ENCODE measurements at places on chromosomes 2 and 18.

DNA sequence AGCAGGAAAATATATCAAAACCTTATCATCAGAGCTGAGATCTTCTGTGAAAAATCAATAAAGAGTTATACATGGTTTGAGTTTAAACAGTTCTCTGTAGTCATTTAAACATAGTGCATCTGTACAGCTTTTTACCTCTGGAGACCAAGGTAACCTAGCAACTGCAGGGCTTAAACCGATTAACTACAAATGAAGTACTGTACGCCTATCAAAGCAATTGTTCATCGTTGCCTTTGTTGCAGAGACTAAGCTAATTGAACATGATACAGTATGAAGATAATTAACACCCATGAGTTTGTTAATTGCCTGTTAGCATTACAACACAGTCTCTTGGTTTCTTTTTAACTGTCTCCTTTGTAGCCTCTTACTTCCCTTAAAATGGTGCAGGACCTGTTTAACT lies 147.9 kb downstream of the LNPK start:
- no peak for DNase-seq

- DNase-seq, result no peak
Observed at GRCh38 chr2:174263997-174264396, 15.7 kb upstream of the OLA1 start.

- DNase-seq, result peak; percentile 41
Observed at GRCh38 chr18:77055429-77056300, 76.9 kb downstream of the MBP start.

- DNase-seq, result no peak
Observed at GRCh38 chr2:128252501-128252900, 66.2 kb downstream of the HS6ST1 start.

- no peak for DNase-seq
Observed at GRCh38 chr2:222944971-222945740, 84.3 kb downstream of the ACSL3 start.

- DNase-seq, result peak; percentile 20
Observed at GRCh38 chr2:203732092-203732952, 25.9 kb downstream of the CD28 start.

DNA sequence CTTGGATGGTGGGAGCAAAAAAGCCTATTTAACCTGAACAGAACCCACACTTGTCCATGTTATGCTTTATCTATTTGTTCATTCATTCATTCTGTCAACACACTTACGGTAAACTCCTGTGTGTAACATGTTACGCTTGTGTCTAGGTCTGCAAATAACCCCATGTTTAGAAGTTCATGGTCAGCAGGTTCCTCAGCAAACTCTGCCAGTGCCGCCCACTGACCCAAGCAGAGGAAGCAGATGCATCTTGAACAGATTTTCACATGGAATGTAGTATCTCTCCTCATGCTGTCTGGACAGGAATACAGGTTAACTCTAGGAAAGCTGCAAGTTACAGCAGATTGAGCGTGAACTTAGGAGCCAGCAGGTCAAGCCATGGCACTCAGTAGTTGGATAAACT lies 213.7 kb upstream of the COPS8 start:
- DNase-seq, result no peak

- no peak for DNase-seq
Observed at GRCh38 chr2:20766798-20767644, 55.9 kb downstream of the LDAH start.

GRCh38 chr2:112304298-112304941 lies 29.0 kb downstream of the ZC3H6 start:
- DNase-seq, result no peak

DNA sequence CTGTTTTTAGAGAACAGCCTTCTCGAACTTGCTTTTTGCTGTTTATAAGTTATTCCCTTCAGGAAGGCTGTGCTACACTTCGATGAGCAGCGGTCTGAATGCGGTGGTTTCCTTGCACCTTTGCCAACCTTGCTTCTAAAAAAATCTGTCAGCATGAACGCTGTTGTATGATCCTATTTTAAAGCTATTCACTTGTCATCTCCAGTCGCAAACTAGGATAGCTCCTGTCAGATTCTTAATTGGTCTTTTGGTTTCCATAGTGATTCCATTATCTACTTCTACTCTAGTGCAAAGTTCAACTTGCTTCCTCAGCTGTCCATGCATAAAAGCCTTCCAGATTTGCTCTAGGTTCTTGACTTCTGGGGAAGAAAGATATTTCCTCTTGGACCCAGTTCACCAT lies 76.3 kb upstream of the GALNT3 start:
- DNase-seq, result no peak

GRCh38 chr2:241458687-241459086 lies 49.7 kb downstream of the STK25 start:
- no peak for DNase-seq

GRCh38 chr18:51630706-51631105 lies 433.2 kb upstream of the MEX3C start:
- DNase-seq, result no peak

GRCh38 chr18:23956483-23956882 lies 58.1 kb upstream of the TTC39C start:
- no peak for DNase-seq

GRCh38 chr18:79982736-79983135 lies 5.6 kb downstream of the TXNL4A start:
- no peak for DNase-seq

DNA sequence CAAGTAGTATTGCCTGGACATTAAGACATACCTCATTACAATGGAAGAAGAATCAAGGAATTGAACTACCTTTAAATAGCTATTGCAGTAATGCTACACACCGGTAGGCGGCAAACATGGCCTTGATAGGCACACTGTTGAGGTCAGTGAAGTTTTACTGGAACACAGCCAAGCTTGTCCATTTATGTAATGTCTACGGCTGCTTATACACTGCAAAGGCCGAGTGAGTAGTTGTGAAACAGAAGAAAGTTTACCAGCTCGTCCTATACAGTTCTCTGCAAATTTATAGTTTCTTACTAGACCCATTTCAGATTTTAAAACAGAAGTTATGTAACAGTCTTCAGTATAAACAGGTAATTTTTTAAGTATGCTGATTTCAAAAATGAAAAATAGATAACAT lies 38.8 kb downstream of the PPP4R1 start:
- DNase-seq, result no peak

DNA sequence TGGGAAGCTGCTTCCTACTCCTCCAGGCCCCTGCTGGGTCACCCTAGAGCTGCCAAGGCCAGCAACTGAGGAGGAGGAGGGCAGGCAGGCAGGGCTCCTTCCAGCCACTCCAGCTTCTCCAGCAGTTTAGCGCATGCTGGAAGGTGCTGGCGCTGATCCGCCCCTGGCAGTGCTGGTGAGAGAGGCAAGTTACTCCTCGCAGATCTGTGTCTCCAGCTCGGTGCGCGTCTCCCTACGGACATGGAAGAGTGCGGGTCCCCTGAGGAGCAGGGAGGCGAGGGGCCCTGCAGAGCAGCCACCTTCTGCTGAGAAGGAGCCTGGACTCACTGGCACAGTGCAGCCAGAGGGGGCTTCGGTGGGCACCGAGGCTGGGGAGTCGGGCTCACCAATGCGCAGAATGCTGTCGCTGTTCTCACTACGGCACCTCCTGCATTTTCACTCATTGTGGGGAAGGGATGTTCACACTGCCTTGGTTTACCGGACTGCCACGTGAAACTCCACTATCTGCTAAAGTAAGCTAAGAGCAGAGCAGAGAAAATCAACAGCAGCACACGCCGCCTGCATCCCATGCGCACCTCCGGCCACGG lies 206.0 kb downstream of the HDAC4 start:
- no peak for DNase-seq

DNA sequence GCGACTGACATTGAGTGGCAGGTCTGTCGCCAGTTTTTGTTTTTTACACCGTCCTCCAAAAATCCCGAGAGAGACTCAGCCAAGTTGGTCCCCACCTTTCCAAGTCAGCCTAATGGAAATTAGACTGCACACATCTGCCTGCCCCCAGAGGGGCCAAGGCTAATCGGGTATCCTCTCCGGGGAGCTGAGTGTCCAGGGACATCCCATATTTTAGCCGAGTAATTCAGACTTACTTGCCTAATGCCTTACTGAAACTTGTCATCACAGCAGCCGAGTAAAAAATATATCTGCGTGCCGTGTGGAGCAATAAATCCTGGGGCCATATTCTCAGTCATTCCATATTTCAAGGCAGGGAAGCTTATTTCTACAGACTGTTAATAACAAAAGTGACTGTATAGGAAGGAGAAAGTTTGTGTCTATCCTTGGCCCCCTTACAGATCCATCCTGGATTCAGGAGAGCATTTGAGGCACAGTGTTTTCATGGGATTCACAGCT lies 38.9 kb upstream of the NRP2 start:
- no peak for DNase-seq

GRCh38 chr2:234851451-234851850 lies 100.4 kb upstream of the SH3BP4 start:
- DNase-seq, result no peak

DNA sequence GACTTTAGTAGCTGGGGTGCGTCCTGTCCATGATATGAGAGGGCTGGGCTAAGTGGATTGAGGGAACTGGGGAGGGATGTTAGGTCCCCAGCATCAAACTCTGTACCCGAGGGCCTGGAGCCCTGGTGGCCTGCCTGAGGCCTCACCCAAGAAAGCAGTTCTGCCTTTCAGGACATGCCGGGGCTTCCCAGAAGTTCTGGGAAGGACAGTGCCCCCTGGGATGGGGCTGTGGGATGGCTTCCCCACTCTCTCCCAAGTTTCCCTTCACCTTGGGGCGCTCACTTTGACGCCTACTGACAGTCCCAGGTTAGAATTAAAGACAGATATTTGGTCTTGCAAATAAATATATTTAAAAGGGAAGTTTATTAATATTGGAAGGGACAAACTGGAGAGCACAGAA lies 1.8 kb downstream of the OXER1 start:
- DNase-seq, result no peak

DNA sequence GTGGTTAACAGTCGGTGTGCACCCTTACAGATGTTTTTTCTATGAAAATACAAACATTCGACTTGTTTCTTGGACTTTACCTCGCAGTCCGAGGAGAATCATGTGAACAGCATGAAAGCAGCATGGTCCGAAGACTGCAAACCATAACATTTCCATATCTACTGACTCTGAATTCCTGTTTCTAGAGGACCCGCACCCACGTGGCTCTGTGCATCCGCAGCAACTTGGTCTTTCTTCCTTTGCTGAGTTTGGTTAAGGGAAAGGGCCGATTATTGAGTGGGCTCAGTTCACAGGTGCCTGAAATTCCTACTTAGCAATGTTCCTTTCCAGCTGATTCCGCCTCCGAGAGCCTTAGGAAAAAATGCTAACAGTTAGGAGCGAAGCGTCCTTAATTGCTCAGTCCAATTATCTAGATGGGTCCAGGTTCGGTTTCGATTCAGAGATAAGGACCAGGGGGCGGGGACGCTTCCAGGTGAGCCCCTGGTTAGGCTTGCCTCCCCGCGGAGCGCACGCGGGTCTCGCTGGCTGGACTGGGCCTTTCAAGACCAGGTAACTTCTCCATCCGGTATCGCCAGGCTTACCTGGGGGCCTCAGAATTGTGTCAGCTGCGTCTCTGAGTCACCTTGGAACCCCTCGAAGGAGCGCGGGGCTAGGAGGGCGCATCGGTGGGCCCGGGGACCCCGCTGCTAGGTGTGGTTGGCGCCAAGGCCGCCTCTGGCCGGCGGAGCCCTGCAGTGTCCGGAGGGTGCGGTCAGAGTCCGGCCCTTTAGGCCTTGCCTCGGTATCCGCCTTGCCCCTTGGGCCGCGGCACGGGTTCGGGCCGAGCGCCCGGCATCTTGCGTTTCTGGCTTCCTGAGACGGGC lies 1.1 kb upstream of the B3GNT2 start:
- no peak for DNase-seq

DNA sequence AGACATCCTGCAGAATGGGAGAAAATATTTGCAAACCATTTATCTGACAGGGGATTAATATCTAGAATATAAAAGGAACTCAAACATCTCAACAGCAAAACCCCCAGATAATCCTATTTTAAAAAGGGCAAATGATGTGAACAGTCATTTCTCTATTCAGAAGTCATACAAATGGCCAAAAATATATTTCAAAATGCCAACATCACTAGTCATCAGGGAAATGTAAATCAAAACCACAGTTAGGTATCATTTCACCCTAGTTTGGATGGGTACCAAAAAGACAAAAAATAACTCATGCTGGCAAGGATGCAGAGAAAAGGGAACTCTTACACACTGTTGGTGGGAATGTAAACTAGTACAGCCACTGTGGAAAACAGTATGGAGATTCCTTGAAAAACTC lies 70.0 kb downstream of the TBR1 start:
- DNase-seq, result no peak

DNA sequence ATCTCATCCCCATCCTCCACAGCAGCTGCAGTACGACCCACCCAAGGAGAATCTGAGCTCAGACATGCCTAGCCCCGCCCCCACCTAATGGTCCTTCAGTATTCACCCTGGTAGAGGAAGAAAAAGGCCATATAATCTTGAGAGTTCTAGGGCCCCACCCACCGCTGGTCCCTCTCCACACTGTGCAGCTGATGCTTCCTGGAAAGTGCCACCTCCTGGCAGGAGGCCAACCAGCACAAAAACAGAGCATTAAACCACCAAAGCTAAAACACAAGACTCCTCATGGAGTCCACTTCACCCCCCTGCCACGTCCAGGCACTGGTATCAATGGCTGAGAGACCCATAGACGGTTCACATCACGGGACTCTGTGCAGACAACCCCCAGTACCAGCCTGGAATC lies 40.7 kb downstream of the MC4R start:
- no peak for DNase-seq

GRCh38 chr2:236343400-236344161 lies 79.4 kb upstream of the ASB18 start:
- peak; percentile 57 for DNase-seq

DNA sequence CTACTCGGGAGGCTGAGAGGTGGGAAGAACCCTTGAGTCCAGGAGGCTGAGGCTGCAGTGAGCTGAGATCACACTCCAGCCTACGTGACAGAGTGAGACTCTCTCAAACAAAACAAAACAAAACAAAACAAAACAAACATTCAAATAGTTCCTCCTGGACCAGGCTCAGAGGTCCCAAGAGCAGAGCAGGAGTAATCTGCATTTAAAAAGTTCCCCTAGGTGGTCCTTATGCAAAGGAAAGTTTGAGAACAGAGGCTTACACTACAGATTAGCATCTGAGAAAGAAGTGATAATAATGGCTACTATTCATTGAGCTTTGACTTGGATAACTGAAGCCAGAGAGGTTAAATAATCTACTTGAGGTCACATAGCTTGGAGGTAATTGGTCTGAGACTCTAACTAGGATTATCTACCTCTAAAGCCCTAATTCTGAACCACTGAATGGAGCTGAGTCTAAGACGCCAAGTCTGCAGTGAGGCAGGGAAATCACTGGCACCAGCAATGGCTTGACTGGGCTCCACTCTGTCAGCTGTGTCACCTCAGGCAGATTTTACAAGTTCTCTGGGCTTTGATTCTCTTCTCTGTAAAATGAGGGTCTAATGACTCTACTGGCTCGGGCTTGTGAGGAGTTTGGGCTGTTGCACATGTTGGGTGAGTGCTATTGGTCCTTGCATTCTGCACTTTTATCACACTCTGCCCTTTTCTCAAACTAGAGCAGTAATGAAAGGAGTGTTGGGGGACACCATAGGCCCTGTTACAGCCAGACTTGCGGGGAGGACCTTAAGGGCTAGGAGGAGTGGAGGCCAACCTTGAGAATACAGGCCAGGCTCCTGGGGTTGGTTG lies 29.2 kb upstream of the DLX2 start:
- DNase-seq, result no peak
